ENCODE measurements at places on chromosomes 2 and 18. TPM values are rescaled to one million over a fixed set of nuclear protein-coding genes. Genes with fewer than 3 reads are reported as not detected.

DNA sequence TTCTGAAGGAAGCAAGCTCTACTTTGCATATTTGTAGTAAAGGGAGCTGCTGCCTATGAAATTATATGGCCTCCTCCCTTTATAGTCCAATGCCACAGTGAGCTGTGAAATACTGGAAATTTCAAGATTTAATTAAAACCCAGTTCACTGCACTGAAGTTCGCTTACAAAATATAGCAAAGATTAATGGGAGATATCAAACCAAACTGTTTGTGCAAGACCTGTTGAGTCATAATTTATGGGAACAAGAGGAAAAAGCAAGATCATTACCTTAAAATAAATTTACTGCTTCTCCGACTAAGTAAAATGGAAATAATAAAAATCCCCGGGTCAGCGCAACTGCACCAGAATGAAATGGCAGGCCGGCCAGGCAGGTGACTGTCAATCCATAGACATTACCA is 215.5 kb upstream of the RAB6C start:
- no peak for DNase-seq

DNA sequence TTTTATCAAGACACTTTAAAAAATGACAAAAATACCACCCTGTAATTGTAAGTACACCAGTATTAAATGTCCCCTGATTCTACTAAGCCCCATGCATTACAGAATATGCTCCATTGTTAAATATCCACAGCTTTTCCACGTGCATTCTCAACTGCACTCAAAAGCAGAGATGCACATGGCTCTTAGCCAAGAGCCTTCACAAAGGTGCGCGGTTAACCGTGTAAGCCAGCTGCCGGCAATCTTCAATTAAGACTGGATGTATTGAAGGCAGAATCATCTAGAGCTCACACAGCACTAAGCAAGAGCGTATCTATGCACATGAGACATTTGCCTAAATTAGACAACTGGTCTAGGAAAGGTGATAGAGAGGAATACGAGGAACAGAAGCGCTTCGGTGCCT is 278.3 kb downstream of the NAPG start:
- DNase-seq, result no peak

DNAJC5G gene
- 1.9 TPM for total RNA-seq

- no peak for DNase-seq
Observed at GRCh38 chr2:65688141-65688886, 255.9 kb upstream of the SPRED2 start.

- peak; percentile 74 for DNase-seq
Observed at GRCh38 chr2:159614534-159615366, 1.6 kb downstream of the BAZ2B start.

DNA sequence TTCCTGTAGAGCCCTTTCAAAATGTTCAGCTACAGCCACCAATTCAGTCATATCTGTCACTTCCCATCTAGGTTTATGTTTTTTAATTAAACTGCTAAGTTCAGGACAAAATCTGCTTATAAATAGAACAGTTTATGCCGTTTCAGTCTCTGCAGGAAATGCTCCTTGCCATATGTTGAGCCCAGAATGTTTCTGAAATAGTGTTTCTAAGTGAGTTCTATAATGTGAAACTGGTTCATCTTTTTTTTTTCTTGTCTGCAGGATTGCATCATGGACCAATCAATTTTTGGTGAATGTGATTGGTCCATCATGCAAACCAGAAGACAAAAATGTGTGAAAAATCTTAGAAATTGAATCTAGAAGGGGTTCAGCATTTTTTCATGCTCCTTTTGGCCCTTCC is 30.2 kb upstream of the RHOB start:
- DNase-seq, result no peak

DNA sequence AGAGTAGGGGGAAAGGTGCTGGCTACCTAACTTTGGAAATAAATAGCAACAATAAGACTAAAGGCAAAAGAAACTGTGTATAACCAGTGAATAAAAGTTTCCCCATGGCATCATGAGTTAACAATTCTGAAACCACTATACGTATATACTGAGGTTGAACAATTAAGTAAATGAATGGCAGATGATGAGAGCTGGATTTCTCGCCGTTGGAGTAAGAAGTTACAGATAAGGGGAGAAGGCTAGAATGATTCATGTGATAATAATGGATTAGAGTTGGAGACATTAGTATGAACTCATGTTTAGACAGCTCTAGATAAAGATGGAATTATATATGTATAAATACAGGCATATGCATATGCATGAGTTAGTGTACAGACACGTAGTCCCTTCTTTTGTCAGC is 152.7 kb downstream of the UBR3 start:
- no peak for DNase-seq

DNA sequence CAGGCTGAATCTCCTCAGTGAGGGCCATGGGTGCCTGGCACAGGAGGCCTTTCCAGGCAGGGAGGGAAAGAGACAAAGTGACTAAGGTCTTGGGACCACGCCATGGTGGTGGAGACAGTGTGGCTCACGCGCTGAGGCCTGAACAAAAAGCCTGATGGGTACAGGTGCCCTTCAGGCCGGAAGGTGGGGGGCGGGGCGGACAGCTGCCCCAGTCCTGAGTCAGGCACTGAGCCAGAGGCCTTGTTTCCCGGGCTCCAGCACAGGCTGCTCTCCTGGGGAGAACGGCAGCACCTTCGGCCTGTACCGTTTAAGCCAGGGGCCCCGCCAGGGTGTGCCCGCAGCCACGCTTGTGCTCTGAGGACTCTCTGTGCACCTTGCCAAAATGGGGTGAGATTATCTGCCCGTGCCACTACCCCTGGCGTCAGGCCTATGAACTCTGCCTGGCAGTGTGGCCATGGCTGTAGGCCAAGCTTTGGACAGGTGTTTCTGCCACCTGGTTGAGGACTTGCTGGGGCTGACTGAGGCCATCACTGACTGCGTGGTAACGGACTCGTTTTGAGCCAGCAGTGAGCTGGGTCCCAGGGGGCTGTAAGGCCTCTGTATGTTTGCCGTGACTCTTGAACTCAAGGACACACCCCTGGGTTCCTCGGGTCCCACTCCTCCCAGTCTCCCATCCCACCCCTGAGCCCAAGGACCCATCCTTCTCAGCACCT is 31.7 kb upstream of the DNMT3A start:
- DNase-seq, result peak; percentile 56

- DNase-seq, result no peak
Observed at GRCh38 chr2:98823196-98824170, 92.6 kb upstream of the MGAT4A start.

GRCh38 chr2:75523313-75524275 is 37.1 kb downstream of the EVA1A start:
- no peak for DNase-seq

DNA sequence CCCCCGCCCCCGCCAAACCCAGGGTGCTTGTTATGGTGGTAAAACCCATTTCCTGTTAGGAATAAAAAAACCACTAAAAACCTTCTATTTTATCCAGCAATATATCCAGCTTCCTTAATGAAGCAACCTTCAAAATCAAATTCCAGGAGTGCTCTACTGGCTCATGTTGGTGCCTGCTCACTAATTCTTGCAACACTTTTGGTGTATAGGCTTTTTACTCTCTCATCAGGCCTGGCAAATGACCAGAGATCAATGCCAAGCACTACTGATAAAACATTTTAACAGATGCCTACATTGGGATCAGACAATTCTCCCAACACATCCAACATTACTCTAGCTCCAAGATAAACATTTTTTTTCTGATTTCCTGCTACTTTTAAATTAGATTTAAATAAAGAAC is 312.4 kb downstream of the KCNJ3 start:
- no peak for DNase-seq

- DNase-seq, result no peak
Observed at GRCh38 chr2:156349161-156349560, 16.6 kb upstream of the NR4A2 start.

ANKRD53 gene
- 0.54 TPM for total RNA-seq

DNA sequence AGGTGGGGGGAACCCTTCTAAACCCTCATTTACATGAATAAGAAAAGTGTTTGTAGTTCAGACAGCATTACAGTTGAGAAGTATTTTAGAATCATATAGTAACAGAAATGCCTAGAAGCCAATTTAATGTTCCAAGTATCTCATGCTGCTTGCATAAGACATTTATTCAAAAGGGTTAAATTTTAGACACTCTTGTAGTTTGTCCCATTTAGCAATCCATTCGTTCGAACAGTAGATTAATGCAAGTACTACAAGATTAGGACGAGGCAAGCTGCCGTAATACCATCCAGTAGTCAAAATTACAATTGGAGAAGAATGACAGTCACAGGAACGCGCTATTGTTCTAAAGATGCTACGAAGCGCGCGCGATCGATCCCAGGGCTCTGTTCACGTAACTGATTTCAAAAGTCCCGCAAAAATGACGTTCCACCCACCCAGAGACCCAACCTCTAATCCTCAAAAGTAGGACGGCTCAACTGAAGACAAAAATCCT is 1.2 kb downstream of the TMEM237 start:
- peak; percentile 69 for DNase-seq

GRCh38 chr2:138866797-138867196 is 86.6 kb upstream of the NXPH2 start:
- DNase-seq, result no peak

TAF4B gene
- 1.2 TPM for total RNA-seq

DNA sequence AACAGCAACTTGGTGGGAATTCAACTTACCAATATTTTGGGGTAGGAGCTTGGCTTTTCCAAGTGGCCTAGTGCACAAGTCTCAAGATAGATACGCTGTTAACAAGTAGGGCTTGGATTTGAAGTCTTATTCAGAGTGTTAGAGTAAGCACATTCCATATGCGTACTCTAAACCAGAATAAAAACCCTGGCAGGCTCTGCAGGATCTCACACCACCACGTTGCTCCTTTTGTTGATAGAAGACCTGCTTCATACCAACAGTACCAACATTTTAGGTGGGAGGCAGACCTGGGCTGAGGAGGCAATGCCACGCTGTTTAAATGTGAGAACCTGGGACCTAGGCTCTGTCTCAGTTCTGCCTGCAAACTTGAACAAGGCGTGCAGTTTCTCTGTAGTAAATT is 214.0 kb downstream of the RNF144A start:
- no peak for DNase-seq

UPP2 gene
- not detected for total RNA-seq

GRCh38 chr2:153388246-153388645 is 90.3 kb downstream of the RPRM start:
- no peak for DNase-seq

PTCD3 gene
- 127 TPM for total RNA-seq

- DNase-seq, result no peak
Observed at GRCh38 chr2:28676152-28676835, 75.3 kb upstream of the PPP1CB start.

DNA sequence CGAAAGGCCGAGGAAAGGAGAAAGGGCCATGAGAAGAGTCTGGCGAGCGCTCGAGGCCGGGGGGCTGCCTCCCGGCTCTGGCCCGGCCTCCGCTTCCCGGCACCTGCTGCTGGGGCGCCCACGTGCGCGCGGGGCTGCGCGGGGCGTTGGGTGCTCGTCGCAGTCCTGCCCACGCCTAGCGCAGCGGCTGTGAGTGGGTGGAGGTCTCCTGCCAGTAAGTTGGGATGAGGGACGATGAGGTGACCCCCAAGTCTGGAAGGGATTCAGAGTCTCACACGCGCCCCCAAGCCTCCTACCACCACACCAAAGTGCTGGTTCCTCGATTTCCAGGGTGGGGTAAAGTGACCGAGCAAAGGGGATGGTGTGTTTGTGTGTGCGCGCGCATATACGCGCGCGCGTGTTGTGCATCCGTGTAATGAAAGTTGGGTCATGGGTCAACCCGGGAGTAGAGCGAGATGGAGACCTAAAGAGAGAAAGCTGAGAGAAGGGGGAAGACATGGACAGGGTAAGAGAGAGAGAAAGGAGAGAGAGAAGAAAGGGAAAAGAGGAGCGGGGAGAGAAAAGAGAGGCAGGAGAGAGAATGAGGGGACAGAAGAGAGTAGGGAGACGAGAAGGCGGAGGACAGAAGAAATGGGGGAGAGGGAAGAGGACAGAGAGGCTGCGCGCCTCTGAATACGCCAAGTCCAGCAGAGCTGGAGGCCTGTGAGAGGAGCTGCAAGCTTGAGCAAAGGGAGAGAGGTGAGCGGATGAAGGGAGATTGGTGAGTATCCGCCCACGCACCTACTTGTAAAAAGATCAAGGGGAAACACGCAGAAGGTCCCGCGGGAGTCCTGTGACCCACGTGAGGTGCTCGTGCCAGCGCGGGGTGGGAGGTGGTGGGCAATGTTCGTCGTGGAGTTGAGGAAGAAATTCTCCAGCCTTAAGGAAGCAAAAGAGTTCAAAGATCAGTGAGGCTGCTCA is 1.7 kb upstream of the NETO1 start:
- DNase-seq, result no peak

GRCh38 chr2:216424274-216424673 is 12.0 kb downstream of the SMARCAL1 start:
- DNase-seq, result no peak

DNA sequence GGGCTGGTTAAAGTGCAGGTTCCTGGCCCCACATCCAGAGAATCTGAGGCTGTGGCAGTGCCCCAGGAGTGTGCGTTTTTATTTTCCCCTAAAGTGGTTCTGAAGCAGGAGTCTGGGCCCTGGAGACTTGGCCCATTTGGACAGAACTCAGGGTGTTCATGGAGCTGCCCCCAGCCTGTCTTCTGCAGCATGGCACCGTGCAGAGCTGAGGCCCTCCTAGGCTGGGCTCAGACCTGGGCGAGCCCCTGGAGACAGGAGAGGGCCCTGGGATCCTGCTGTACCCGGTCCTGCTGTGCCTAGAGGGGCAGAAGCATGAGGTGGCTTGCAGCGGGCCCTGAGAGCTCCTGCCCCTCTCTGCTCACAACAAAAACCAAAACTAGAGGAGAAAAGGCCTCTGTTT is 58.8 kb upstream of the B3GNT7 start:
- DNase-seq, result no peak

CTAGE1 gene
- total RNA-seq, result not detected

MYCN gene
- total RNA-seq, result 0.54 TPM
